NCI-H1694 treated with DMSO at 0.1 percent for 48 hours (cell line): ENCODE measurements at places on chromosomes 3 and 15.
A peak's percentile ranks its signal among the peaks of the same experiment; 100 is the strongest.

GRCh38 chr15:82040862-82041261, 5.0 kb downstream of the MEX3B start:
- DNase-seq, result peak; percentile 32

GRCh38 chr3:173238091-173238490, 97.1 kb upstream of the SPATA16 start:
- no peak for DNase-seq

DNA sequence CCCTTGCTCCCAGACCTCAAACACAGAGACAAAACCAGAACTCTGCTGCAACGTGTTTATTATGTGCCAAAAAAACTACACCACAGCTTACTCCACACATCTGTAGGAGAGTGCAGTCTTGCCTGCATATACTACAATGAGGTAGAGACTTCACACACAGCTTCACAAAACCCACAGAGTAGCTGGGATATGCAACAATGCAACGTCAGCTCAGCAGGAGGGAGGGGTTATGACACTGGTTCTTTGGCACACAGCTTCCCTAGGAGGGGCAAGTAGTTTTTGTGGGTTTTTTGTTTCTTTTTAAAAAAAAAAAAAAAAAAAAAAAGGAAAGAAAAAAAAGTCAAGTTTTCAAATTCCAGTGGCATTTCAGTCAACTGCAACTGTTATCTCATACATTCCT, 2.9 kb upstream of the RPS17 start:
- DNase-seq, result no peak

GRCh38 chr3:189204167-189204866, 32.5 kb downstream of the TPRG1 start:
- DNase-seq, result no peak

DNA sequence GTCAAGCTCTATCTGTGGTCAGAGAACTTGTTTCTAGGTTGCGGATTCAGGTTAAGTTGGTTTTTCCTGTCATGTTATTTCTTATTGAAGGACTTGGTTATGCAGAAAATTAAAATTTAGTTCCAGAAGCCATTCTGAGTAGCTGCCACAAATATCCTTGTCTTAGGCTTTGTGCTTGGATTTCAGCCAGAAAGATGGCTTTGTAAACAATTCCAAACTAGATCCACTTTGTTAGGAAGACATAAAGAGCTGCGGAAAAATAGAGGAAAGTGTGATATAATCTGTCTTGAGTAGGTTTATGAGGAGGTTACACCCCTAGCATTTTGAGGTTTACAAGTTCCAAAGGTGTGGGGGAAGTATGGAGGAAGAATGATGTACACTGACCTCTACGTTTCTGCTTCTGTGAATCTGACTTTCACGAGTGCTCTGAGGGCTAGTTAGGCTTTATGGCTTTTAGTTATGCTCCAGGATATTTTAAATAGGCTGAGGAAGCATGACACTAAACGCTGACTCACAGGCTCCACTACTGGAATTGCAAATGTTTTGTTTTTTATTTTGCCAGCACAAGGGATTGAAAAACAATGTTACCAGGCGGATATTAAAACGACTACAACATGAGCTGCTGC, 46.3 kb upstream of the UTS2B start:
- DNase-seq, result no peak

DNA sequence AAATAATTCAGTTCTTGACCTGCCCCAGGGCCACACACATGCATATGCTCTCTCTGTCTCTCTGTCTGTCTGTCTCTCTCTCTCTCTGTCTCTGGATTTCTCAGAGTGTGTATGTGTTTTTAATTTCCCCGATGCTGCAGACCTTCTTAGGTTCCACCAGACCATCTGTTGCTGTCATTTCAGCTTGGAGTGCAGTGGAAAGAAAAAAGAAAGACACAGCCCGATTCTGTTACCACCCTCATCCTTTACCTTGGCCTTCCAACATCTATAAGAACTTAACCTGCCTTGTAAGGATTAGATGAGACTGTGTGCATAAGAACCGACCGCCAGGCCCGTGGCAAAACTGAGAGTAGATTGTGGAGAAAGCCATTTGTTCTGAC, 9.7 kb upstream of the PGPEP1L start:
- no peak for DNase-seq

DNA sequence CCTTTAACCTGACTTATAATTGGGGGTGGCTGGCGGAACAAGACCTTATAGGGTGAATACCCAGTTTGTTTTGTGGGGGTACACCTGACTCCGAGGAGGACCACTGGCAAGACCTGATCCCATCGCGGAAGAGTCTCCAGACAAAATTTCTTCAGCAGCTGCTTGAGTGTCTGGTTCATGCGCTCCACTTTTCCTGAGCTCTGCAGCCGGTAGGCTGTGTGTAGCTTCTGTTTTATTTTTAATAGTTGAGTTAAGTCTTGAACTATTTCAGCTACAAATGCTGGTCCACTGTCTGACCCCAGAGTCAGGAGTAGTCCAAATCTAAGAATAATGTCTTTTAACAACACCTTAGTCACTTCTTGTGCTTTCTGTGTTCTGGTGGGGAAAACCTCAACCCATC, 21.2 kb upstream of the NOX5 start:
- no peak for DNase-seq

DNA sequence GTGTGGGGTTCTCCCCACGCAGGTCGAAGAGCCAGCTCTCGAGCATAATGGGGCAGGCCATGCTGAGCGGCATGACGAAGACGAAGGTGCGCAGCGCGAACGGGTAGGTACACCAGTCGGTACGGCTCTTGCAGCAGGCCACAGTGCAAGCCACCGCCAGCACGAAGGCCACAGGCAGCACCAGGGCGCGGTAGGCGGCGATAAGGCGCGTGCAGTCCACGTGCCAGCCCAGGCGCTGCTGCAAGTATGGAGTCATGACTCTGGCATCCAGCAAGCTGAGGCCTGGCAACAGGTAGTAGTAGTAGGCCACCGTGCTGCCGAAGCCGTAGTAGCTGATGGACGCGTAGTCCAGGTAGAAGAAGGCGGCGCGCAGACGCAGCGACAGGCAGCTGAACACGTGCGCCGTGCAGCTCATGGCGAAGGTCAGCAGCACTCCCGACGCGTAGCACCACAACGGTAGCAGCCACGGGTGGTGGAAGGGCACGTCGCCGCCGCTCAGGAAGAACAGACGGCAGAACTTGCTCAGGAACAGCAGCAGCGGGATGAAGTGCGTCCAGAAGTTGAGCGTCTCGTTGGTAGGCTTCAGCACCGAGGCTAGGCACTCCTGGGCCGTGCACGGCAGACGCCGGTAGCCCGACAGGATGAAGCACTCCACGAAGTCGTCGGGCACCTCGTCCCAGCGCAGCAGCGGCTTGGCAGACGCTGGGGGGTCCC, 797 bp downstream of the PAQR9 start:
- no peak for DNase-seq

- no peak for DNase-seq
These were observed 147.1 kb upstream of the CNTN6 start for GRCh38 chr3:945738-946137.

DNA sequence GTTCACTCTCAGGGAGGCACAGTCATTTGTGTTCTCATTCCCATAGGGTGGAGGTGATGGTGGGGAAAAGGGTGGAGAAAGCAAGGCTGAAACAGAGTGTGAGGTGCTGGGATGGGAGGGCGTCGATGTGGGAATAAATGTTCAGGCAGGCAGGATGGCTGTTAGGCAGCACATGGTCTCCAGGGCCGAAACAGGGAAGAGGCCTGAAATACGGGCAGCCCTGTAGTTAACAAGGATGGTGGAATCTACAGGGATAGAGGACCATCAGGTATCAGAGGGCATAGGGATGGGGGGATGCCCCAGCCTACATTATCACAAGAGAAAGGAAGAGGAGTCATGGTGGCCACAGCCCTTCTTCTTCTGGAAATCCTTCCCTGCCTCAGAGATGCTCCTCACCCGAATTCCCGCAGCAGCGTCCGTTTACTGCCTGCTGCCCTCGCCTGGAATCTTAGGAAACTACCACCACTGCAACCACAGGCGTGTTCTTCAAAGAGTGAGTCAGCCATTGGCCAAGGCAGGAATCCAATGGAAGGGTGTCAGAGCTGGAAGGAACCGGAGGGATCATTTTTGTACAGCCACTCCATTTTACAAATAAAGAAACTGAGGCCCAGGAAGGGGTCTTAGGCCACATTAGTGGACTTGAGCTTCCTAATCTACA, 49.7 kb upstream of the POMGNT2 start:
- DNase-seq, result no peak

GRCh38 chr3:44120721-44121582, 120.7 kb upstream of the TOPAZ1 start:
- no peak for DNase-seq

DNA sequence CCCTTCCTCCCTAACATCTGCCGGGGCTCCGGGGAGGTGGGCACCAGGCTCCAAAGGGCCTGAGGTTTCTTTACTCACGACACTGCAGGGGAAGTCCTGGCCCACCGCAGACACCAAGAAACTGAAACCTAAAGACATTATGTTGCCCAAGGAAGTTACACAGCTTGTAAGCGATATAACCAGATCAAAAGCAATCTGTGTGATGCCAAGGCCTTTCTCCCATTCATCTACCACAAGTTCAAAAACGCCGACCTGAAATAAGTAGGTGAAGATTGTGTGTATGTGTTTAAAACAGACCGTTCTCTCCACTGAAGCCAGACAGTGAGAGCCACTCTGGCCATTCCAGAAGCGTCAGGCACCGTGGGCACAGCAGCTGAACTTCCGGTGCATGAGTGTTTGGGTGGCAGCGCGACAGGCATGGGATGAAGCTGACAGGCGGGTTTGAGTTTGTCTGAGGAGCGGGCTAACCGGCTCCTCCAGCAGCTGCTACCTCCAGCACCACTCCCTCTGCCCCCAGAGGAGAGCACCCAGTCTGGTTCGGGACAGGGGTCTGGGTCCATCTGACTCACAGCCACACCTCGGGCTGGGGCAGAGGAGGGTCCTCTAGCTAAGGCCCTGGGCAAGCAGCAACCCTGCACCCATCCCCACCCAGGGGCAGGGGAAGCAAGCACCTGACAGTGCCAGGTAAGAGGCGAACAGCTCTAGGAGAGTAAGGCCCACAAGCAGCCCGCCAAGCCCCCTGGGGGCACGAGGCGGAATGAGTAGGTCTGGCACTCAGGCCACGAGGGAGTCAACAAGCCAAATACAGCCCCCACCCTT, 1.3 kb downstream of the TNK2 start:
- no peak for DNase-seq

DNA sequence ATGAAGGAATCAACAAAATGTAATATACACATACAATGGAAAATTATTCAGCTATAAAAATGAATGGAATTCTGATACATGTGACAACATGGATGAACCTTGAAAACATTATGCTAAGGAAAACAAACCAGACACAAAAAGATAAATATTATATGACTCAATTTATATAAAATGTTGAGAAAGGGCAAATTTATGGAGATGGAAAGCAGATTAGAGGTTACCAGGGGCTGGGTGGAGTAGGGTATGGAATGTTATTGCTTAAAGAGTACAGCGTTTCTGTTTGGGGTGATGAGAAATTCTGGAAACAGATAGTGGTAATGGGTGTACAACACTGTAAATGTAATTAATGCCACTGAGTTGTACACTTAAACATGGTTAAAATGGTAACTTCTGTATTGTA, 50.9 kb downstream of the EMC4 start:
- no peak for DNase-seq

- no peak for DNase-seq
These were observed 39.8 kb downstream of the TUBGCP4 start for GRCh38 chr15:43410572-43411214.

DNA sequence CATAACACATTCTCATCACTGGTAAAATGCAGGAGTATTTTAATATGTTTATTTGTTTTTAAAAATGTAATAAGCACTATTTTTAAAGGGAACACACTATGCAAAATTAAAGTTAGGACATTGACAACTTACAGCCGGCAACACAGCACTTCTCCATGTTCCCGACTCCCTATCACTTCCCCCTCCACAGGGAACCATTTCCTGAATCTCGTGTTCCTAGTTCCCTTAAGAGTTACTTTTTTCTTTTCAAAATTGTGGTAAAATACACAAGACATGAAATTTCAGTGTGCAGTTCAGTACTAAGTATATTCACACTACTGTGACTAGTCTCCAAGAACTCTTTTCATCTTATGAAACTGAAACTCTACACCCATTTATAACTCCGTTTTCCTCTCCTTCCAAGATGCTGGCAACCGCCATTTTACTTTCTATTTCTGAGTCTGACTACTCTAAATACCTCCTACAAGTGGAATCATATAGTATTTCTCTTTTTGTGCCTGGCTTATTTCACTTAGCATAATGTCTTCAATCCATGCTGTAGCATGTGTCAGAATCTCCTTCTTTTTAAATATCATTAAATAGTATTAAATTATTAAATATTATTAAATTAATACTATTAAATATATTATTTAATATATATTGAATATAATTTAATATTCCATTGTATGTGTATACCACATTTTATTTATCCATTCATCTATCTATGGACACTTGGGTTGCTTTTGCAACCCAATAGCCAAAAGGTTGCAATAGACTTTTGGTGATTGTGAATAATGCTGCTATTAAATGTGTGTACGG, 25.9 kb upstream of the UBE2Q2 start:
- DNase-seq, result no peak

DNA sequence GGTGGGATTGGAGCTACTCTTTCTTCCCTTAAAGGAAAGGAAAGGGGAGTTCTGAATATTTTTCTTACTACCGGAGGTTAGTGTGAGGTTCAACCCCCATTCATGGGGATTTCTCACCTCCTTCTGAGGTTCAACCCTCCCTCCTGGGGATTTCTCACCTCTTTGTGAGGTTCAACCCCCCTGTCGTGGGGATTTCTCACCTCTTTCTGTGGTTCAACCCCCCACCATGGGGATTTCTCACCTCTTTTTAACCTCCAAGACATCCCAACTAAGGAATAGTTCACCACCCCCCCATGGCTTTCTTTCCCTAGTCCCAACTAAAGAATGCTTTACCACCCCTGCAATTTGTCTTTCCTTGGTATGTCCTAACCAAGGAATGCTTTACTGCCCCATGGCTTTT, 520.3 kb downstream of the EDEM1 start:
- no peak for DNase-seq

- no peak for DNase-seq
These were observed 51.3 kb upstream of the MTMR10 start for GRCh38 chr15:31042751-31043150.

DNA sequence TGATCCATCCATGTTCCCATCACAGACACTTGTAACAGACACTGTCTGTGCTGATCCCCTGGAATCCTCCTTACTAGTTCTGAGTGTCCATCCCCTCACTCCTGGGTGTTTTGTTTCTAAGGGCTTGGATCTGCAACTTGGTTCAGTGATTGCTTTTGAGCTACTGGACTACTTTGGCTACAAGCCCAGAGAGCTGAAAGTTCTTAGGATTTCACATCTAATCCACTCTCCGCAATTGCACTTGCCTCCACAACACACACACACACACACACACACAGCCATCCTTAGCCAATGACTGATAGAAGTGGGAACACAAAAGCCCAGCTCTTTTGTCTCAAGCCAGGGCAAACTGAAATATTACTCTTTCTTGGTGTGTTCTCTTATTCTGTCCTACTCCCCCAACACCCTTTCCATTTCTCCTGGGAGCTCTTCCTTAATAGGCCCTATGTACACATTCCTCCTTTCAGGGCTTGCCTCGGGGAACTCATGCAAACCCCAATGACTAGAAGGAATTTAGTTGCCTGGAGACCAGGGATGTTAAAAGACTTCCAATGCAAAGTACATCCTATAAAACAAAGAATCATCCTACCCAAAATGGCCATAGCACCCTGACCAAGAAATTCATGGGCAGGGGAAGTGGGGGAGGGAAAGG, 206.1 kb upstream of the UBE2E2 start:
- DNase-seq, result no peak
